ENCODE measurements at places on chromosomes 3 and 15.

DNA sequence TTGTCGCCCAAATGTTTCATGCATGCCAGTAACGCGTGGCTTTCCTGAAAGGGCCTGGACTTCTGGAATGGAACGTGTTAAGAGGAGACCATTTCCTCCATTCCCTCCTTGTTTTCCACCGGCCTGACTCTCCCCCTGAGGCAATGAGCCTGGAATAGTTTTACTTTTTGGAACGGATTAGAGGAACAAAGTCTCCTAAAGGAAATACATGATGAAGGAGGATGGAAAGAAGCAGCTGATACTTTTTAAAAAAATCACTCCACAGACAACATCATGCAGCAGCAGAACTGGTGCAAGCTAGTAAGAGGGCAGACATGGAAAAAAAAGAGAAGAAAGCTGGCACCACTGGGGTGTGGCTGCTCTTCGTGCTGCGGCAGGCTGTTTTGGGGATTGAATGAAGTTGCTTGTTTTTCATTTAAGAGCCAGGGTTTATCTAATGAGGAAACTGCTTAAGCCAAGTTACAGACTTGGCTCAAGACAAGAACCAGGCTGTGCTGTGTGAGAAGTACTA lies 3.6 kb upstream of the KBTBD12 start:
- no peak for DNase-seq

DNA sequence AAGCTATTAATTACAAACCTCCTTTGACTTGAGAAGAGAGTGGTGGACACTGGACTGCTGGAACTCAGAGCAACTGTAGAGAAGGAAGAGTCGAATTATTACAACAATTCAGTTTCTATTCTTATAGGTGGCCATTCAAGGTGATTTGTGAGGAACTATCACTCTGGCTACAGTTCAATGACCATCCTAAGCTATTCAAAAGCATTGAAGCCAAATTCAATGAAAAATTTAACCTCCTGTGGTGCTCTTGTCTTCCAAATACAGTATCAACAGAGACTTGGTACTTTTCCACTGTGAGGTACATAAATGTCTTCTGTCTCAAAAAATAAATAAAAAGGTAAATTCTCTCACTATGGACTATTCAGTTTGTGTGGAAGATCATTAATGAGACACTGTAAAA lies 513.3 kb upstream of the SEMA6D start:
- no peak for DNase-seq

DNA sequence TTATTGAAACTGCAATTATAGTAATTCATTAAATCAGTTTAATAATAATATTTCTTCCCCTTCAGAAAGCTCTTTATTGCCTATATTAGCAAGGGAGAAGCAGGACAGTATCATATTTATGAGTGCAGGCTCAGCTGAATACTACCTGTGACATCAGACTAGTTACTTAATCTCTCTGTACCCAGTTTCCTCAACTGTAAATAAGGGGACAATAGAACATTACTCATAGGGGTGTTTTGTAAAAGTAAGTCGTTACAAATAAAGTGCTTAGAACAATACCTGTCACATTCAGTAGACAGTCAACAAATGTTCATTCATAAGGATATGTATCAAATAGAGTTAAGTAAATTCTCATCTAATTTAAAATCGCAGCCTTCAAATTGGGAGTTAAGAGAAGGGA lies 12.1 kb upstream of the VPS39 start:
- DNase-seq, result no peak

GRCh38 chr15:91102546-91103330 lies 2.7 kb downstream of the SV2B start:
- no peak for DNase-seq

DNA sequence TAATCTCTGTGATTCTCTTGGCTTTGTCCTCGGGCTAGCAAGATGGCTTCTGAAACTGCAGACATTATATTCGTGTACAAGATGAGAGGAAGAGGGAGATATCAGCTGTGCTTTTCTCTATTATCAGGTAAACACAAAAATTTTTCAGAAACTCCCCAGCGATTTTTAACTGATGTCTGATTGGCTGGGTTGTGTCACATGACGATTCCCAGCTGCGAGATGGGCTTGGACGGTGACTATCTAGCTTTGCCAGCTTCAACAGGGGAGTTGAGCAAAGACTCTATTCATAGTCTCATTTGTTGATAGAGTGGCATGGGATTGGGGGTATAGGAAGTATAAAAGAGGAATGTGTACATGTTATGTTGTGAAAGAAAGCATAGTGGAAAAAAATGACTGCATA lies 248.8 kb upstream of the AZI2 start:
- no peak for DNase-seq

- no peak for DNase-seq
Measured at GRCh38 chr15:42994546-42994945, 74.0 kb upstream of the TTBK2 start.

DNA sequence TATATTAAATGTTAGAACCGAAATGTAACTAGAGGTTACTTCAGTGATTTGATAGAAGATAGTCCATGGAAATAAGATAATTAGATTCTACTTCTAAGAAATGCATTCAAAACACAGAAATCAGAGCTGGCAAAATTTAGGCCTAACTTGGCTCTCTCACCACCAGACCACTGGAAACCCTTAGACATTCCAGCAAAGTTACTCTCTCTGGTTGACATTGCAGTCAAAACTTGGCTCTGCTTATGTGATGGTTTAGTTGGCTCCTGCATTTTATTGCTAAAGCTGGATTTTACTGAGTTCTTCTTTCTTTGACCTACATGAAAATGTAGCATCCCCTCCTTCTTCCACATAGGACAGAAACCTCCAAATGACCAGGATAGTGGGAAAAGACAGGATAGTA lies 35.4 kb upstream of the CBLB start:
- DNase-seq, result no peak

- DNase-seq, result no peak
Measured at GRCh38 chr15:45132844-45133560, 3.2 kb downstream of the DUOX1 start.
